ENCODE measurements at places on chromosomes 4 and X.

- DNase-seq, result no peak
These were observed 103.5 kb downstream of the MID1 start for GRCh38 chrX:10516781-10517322.

GRCh38 chr4:3781193-3781886 lies 15.2 kb downstream of the ADRA2C start:
- DNase-seq, result no peak

DNA sequence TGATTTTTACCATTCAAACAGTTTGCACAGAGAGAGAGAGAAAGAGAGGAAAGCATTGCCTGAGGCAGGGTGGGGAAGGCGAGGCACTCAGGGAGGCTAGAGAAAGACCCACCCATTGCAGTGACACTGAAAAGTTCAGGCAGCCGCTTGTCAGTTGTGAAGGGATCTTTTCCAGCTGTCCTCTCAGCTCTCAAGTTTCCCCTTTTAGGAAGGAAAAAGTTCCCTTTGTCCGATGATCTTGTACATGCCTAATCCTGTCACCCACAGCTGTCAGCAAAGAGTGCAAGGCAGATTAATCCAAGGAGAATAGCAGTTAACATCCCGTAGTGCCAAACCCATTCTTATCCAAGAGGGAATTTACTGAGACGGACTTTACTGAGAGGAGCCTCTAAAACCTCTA lies 255.0 kb downstream of the MAGEB5 start:
- no peak for DNase-seq

DNA sequence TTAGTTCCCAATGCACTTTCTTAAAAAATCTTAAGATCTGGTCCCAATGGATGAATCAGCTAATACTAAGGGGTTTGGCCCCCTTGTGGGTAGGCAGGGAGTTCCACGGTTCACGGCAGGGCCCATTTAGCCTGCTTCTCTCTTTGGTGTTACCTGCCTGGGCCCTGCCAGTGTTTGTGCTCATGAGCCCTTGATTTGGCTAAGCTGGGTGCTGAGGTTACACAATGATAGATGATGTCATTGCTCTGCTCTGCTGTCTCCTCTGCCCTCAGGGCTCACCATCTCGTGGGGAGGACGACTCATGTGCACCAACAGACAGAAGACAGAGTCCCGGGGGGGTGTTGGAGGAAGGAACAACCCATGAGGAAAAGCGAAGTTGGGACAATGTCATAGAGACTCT lies 24.4 kb downstream of the RTL5 start:
- DNase-seq, result no peak

DNA sequence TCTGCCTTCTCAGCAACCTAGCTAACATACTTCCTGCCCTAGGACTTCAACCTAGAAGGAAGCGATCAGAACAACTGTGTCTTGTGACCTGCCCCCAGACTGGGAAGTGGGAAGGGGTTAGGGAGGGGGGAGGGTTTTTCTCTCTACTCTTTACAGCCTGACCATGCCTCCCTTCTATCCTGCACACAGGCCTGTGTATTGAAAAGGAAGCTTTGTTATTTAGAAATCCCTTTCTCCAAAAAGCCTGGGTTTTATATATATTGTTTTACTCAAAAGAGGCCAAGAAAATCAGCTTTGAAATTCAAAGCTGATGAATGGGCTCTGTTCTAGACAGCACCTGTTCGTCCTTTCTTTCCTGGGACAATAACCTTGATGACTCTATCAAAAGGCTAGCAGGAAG lies 35.2 kb upstream of the SMS start:
- no peak for DNase-seq

DNA sequence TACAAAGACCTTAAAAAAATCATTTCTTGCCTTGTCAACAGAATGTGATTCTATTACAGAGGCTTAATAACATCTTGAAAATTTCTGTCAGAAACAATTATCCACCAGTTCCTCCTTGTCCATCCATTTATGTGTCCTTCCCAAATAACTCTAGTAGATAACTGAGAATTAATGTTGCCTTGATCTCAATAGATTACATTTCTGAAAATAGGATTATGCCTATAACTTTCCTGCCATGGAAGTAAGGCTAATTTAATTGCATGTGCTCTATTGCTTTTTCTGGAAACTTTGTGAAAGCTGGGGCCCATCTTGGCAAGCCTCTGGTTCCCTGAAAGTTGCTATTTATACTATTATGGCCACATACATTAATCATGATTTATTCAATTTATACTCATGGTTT lies 76.2 kb upstream of the UNC5C start:
- no peak for DNase-seq
